Fibroblast of pulmonary artery (primary cell): ENCODE measurements at places on chromosomes 1 and 21.
A peak's percentile ranks its signal among the peaks of the same experiment; 100 is the strongest.

DNA sequence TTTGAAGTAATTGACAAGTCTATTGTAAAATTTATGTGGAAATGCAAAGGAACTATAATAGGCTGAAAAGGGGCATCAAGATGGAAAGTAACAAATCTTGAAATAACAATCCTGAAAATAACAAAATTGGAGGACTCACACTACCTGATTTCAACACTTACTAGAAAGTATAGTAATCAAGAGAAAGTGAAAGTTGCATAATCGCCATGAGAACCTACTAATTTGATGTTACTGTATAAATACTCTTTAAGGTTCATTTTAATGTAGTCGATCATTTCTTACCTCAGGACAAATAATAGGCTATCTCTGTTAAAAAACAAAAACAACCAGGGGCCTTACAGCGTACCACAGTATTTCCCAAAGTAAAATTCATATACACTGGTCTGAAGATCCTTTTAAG, 71.7 kb downstream of the EDEM3 start:
- DNase-seq = no peak

- no peak for DNase-seq
Measured at GRCh38 chr1:107563441-107563840, 401.5 kb downstream of the VAV3 start.

DNA sequence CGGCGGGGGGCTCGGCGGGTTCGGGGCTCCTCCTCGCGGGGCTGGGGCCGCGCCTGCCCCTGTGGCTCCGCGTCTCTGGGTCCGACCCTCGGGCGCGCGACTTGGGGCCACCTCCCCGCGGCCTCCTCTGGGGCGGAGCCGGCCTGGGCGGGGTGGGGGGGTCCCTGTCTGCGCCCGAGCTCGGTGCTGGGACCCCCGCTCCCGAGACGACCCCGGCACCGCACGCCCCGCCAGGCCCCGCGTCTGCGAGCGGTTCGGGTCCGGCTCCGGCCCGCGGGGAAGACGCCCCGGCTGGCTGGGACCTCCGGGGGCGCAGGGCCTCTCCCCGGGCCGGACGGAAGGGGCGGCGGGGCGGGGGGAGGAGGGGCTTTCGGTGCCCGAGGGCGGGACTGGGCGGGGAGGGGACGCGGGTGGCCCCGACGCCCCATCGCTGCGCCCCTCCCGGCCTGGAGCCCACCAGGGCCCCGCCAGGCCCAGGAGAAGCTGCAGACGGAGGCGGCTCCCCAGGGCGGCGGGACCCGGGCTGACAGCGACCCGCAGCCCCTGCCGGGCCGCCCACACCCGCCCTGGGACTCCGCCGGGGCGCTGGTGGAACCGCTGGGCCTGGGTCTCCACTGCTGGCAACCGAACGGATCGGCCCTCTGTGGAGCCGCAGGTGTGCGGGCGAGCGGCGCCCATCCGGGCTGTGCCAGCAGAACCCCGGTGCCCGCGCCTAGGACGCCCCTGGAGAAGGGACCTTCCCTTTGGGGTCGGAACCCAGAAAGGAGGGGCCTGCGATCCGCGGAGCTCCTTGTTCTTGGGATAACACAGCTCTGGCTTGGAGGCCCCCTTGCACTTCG, 610 bp downstream of the COL6A2 start:
- DNase-seq = no peak

GRCh38 chr1:3846541-3846940, 10.5 kb downstream of the CEP104 start:
- no peak for DNase-seq

GRCh38 chr1:55720261-55720660, 505.1 kb upstream of the USP24 start:
- no peak for DNase-seq

DNA sequence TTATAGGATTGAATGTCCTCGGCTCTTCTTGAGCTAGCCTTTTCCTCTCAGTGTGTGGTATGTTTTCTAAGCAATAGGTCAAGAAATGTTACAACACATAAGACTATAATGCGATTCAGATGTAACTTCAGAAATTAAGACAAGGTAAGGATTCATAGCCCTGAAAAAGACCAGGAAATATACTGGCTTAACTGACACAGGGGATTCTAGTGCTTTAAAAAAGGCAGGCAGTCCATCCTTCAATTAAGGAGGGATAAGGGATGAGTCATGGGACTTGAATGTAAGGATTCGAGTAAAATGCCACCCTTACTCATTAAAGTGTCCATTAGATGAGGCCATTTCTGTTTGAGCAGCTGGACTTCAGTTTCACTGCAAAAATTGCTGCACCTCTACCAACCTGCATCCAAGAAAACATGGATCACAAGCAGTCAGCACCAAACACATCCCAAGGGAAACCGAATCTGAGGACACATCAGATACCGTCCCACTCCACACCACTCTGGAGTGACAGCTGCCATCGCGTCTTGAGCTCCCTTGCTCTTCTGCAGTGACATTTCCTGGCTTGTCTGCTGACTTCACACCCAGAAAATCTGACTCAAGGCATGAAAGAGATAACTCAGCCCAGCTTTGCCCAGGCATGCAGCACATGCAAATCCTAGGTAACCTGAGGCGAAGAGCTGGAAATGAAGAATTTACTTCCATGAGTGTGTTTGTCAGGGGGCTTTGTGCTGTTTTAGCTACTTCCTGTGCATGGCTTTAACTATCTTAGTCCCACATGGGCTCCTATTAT, 37.8 kb downstream of the NGF start:
- DNase-seq = no peak

- DNase-seq = no peak
Measured at GRCh38 chr1:3227893-3228292, 158.9 kb downstream of the PRDM16 start.

- no peak for DNase-seq
Measured at GRCh38 chr1:212628046-212628445, 19.5 kb downstream of the ATF3 start.

DNA sequence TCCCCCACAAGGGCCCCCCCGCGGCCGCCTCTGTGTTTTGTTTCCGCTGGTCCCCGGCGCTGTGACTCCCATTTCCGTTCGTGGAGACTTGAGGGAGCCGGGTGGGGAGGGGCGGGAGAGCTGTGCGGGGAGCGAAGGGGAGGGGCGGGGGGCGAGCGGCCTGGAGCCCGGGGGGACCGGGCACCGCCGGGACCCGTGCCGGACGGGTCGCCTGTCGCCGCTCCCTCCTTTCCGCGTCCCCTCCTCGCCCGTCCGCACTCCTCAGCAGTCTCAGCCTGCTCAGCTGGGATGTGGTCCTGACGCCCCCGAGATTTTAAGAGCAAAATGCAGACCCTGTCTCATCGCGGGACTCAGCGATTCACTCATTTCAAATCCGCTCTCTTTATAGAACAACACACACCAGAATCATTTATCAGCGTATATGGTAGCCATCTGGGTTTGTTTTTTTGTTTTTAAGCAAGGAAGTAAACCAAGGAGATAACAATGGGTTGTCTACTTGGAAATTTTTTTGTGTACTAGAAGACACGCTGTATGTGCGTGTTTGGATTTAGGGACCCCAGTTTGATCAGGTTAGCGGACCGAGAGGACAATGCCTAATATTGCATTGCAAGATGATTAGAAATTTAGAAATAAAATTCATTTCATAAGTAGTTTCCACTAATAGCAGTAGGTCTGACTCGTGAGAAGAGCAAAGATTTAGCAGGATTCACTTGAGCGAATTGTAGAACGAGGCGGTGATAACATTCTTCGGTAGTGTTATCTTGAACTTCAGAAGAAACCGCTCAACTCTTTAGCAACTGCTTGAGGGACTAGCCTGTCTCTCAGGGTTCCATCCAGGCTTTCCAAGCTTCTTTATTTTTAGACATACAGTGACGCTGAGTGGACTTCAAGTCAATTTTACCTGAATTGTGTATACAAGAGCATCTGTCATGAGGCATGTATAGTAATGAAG, 1.1 kb downstream of the GABPA start:
- peak; percentile 83 for DNase-seq

GRCh38 chr1:211281320-211282022, 22.3 kb downstream of the RCOR3 start:
- peak; percentile 45 for DNase-seq

GRCh38 chr1:73104749-73105148, 822.4 kb upstream of the NEGR1 start:
- DNase-seq = no peak

- peak; percentile 14 for DNase-seq
Measured at GRCh38 chr1:92968138-92969032, 7.1 kb upstream of the DIPK1A start.

GRCh38 chr1:210218047-210218446, 14.5 kb upstream of the SERTAD4 start:
- no peak for DNase-seq

- DNase-seq = peak; percentile 67
Measured at GRCh38 chr1:42439940-42440339, 15.9 kb downstream of the ZMYND12 start.

DNA sequence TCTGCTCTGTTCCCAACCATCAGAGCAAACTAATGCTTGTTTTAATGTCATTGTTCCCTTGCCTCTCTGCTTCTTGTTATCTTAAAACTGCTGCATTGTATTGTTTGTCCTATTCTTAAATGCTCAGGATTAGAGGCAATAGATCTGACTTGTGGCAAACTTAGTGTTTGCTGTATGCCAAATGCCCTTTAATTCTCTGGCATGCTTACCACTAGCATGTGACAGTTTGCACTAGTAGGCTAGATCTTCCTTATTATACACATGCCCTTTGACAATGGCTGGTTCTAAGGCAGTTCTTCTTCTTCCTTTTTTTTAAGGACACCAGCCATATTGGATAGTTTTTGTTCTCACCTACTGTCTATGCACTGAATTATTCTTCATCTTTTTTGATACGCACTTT, 30.1 kb downstream of the PALMD start:
- no peak for DNase-seq

DNA sequence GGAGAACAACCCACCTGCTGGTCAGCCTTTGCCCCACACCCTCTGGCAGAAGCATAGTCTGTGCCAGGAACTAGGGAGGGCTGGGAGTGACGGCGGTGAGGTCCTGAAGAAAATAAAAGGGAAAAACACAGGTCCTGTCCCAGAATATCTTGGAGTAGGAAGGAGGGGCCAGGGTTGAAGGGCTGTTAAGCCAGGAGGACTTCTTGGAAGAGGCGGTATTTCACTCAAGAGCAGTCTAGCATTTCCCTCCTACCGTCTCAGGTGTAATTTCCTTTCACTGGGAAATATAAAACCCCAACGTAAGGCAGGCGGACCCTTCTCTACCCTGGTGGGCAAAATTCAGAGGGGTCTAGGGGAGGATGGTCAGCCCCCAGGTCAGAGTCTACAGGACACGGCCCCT, 72.7 kb upstream of the TTC34 start:
- no peak for DNase-seq

DNA sequence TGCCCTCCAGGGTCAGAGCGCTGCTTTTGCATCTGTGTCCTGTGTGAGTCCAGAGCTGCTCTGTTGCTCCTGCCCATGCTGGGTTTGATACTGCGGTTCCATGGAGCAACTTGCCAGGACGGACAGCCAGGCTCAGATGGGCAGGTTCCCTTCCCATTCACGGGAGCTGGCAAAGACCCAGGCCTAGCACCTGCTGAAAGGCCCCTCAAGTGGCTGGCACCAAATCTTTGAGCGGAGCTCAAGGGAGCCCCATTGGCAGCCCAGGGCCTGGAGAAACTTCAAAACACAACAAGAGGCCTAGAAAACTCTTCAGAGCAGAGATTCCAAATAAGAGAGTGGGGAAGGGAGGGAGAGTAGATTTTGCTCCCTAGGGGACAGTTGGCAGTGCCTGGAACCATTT, 97.2 kb downstream of the ACTL8 start:
- DNase-seq = no peak

- DNase-seq = no peak
Measured at GRCh38 chr1:101262630-101263348, 26.0 kb downstream of the S1PR1 start.

DNA sequence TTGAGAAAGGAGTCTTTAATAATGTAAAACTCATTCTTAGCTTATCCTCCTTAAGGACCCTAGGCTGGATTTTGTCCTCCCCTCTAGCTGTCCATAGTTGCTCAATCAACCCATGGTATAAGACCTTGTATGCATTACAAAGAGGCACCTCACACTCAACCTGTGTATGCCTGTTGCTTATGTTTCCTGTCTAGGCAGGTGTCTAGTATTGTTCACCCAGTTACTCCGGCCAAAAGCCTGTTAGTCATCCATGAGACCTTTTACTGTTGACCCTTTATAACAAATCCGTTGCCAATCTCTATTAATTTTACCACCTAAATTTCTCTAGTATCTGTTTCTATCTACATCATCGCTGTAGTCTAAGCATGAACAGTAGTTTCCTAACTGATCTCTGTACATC, 3.7 kb downstream of the LYPLAL1 start:
- no peak for DNase-seq

- peak; percentile 9 for DNase-seq
Measured at GRCh38 chr1:72547412-72547811, 265.1 kb upstream of the NEGR1 start.

DNA sequence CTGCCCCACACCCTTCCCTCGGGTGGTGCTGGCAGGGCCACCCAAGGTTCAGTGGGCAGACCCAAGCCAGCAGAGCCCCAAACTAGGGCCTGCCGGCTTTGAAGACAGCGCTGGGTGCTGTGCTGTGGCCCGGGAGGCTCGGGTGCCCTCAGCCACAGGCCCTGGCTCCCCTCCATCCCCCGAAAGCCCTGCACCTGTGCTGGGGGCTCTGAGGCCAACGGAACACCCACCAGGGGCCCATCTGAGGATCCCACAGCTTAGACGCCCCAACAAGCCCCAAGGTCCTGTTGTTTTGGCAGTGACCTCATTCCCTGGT, 8.6 kb downstream of the ITGB2 start:
- DNase-seq = no peak

GRCh38 chr1:229625071-229625914, 629 bp downstream of the TAF5L start:
- DNase-seq = peak; percentile 44

DNA sequence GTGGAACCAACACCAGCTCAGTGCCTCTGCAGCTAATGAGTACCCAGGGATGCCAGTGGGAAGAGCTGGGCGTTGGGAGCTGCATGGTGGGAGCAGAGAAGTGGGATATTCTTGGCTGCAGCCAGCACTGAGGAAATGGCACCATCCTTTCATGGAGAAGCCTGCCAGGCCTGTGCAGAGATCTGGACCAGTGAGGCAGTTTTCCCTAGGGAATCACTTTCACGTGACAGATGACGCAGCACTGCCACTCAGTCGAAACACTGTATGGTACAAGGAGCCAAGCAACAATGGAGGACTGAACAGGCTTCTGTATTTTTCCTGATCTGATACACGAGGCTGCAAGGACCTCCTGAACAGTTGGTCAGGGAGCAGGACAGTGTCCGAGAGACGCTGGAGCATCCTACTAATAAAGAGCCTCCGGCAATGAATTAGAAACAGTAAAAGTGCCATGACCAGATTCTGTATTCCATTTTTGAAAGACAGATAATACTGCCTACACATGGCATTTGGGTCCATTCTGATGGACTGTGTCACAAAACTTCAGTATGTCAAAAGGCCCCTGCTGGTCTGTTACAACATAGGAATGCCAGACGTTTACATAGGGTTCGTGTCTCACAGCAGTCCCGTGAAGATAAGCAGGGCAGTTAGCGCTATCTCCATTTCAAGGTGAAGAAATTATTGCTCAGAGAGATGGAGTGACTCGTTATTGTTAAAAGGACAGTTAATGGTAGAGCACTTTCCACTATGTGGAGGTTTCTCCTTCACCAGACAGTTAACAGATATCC, 44.0 kb upstream of the LMO4 start:
- DNase-seq = no peak
